Stimulated activated CD4-positive, alpha-beta T cell treated with anti-CD3 and anti-CD28 coated beads, Interleukin-2, amount 100 ng/mL, for 4 hours (primary cell): ENCODE measurements at places on chromosomes 2 and 18.

DNA sequence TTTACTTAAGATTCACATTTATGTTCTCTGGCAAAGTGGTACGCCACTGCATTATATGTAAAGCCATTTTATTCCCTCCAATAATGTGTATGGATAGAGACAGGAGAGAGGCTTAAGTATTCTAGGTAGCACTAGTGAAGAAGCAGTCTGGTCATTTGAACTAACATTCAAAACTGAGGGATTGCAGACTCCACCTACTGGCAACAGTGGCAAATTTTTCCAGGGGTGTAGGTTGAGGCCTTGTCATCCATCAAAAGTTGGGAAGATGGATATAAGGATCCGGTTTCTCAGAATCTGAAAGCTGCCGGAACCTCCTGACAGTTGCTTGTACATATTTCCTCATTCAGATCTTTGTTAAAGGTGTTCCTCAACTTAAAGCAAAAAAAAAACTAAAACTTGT, 465.5 kb upstream of the FSHR start:
- no peak for DNase-seq

DNA sequence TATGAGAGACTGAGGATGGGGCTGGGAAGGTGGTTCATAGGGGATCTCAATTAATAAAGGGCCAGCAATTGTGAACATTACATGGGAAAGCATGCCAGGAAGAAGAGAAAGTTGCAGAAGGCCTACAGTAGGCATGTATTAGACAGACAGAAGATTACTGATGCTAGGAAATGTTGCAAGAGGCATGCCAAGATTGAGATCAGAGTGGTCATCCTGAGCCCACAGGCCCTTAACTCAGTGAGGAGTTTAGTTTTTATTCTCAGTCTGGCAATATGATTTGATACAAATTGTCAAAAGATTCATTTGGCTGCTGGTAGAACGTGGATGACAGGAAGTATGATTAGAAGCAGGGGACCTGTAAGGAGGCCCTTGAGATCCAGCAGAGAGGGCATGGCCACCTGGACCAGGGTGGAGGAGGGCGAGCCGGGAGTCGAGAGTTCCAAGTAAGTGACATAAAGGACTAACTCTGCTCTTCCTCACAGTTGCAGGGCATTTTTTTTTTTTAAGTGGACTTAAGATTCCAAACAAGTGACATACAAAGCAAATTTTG, 54.9 kb downstream of the EPHA4 start:
- DNase-seq, result no peak

GRCh38 chr2:232875256-232876121, 5.4 kb downstream of the SNORC start:
- DNase-seq, result no peak

GRCh38 chr2:46067501-46068305, 229.5 kb upstream of the EPAS1 start:
- no peak for DNase-seq

- no peak for DNase-seq
Observed at GRCh38 chr2:55154525-55155030, 77.5 kb downstream of the CLHC1 start.

GRCh38 chr18:25146512-25146910, 205.5 kb downstream of the ZNF521 start:
- no peak for DNase-seq

DNA sequence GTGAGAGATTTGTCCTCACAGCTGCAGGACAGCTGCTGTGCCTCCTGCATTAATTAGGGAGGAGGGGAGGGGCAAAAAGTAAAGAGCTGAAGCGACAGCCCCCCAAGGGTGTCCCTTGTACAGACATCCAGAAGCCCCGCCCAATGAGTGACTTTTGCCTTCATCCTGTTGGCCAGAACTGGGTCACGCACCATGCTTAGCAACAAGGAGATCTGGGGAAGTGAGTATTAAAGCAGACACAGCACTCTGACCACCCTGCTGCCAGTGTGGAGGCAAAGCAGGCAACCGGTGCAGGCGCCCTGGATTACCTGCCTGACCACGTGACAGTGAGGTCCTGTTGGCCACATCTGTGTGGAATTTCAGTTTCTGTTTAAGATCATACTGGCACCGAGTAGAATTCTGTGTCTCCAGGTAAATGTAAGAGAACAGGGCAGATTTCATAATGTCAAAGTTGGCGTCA, 21.5 kb upstream of the BIN1 start:
- DNase-seq, result no peak

DNA sequence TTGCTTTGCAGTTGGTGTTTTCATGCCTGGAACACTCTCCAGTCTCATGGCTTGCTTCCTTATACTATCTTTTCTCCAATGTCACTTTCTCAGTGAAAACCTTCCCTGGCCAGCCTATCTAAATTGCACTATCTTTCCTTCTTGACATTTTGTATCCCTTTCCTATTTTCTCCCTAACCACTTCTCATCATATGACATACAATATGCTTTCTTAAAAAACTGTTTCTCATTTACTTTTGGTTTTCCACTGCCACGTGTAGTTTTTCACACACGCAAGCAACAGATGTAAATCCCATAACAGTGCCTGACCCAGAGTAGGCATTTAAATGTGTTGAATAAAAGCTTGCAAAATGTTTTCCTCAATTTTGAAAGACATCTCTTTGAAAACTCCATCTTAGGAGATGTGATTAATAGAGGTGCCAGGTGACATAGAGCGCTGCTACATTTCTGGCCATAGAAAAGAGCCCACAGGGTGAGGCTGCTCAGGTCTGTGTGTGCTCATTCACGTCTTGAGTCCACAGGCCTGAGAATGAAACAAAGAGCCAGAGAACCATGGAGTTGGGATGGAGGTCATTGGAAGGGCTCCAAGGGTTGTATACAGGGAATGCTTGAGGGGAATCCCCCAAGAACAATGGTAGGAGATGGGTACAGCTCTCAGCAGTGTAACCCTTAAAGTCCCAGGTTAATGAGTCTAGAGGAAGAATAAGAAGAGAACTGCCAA, 12.7 kb downstream of the ZNF24 start:
- no peak for DNase-seq

GRCh38 chr2:39455826-39456225, 18.7 kb upstream of the MAP4K3 start:
- DNase-seq, result no peak

- no peak for DNase-seq
Observed at GRCh38 chr2:144333143-144333555, 186.8 kb downstream of the ZEB2 start.

DNA sequence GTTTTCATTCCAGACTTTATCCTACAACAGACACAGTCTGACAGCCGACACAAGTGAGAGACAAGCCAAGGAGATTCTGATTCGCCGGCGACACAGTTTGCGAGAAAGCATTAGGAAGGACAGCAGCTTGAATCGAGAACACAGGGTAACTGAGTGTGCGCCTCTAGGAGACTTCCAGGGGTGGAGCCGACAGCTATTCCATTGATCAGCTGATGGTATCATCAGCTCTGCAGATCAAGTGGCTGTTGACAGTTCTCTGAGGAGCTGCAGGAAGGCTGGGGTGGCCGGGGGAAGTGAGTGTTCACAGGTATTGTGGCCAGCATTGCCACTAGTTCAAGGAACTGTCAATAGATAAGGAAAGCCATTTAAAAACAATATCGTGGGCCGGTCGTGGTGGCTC, 57.3 kb upstream of the TMEM182 start:
- DNase-seq, result no peak

DNA sequence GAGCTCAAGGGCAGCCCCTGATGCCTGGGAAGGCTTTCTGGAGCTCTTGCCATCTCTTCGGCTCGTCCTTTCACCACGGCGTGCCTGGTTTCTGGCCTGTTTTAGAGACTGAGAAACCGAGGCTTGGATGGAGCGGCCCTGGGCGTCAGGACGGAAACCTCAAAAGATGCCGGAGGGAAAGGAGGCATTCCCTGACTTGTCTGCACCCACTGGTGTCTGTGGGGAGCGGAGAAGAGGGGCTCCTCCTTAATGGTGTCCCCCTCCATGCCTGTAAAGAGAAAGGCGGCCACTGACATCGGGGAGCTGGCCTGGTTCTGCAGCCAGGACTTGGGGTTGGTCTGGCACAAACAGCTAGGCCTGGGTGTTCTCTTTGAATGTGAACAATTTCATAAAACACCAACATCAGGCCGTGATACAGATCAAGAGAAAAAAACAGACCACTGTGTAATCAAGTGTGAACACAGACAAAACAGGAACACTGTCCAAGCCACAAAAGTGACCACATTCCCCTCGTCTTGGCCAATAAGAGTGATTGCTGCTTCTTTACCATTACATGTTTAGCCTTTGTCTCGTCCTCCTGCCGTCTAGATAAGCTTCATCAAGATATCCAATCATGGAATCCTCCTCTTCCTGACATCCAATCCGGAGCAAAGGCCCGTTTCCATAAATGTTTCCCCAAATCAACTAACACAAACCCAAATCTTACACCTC, 633 bp upstream of the ILKAP start:
- DNase-seq, result no peak
